ENCODE measurements at places on chromosomes 4 and X.

GRCh38 chrX:113828470-113828869, 755.4 kb upstream of the HTR2C start:
- DNase-seq, result no peak

GRCh38 chr4:76061421-76061820, 13.1 kb upstream of the ART3 start:
- DNase-seq, result no peak

GRCh38 chr4:178745203-178745602, 1303.0 kb upstream of the AGA start:
- no peak for DNase-seq

DNA sequence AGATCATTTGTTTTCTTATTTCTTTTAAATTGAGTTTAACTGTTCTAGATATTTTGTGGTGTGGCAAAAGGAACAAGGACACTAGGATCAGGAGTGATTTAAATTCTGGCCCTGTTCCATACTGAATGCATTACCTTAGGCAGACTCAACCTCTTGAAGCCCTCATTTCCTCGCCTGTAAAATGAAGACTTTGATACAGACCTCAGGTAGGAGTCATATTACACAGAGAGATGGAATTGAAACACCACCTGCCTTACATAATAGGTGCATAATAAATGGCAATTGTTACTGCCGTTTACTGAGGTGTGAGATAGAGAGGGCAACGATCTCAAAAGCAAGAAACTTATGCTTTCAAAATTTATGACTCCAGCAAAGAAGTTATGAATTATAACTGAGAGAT, 28.2 kb upstream of the RASSF6 start:
- no peak for DNase-seq

DNA sequence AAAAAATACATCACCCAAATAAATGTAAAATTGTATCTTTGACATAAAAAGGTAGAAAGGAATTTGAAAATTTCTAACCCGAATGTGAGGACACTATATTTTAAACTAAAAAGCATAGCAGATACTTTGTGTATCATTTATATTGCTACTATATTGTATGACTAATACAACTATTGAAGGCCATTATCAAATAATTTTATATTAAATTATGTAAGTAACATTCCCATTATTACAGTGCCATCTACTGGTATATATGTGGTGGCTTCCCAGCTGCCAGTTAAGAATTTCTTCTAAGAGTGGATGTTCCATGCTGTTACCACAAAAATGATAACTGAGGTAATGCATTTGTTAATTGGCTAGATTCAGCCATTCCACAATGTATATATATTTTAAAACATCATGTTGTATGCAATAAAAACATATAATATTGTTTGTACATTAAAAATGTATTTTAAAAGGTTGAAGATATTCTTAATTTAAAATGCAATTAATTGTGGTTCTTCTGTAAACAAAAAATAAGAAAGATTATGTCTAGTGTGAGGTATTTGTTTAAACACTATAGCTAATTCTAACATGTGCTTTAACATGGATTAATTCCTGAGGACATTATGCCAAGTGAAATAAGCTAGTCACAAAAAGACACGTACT, 65.3 kb downstream of the EGF start:
- no peak for DNase-seq

GRCh38 chrX:31228909-31229308, 157.1 kb upstream of the FTHL17 start:
- no peak for DNase-seq
